ENCODE measurements at places on chromosomes 6 and 20. TPM values are rescaled to one million over a fixed set of nuclear protein-coding genes. Genes with fewer than 3 reads are reported as not detected.

DNA sequence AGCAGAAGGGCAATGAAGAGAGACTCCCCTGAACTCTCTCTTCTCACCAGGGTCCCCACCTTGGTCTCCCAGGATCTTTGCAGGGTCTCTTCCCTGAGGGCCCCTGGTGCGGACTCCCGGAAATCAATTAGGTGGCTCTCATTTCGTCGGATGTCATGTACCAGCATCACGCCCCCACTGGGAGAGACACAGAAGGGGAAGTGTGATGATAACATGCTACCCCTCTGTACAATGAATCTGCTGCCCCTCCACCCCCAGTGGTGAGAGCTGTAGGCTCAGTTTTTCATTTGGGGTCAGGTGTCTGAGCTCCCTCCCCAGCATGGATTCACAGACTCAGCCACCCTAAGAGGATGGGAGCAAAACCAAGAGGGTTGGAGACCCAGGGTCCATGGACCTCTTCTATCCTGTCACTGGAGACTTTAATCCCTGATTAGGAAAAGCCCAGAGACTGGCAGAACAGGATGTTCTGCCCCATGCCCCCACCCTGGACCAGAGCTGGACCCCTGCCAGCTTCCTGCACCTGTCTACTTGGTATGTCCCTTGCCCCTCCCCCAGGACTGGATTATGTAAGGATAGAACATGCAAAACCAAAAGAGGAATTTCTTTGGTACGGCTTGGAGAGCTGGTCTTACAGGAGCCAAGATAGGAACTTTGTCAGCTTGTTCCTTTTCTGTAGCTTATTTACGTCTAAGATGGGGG lies 11.1 kb downstream of the GGT7 start:
- ATAC-seq: no peak

DNA sequence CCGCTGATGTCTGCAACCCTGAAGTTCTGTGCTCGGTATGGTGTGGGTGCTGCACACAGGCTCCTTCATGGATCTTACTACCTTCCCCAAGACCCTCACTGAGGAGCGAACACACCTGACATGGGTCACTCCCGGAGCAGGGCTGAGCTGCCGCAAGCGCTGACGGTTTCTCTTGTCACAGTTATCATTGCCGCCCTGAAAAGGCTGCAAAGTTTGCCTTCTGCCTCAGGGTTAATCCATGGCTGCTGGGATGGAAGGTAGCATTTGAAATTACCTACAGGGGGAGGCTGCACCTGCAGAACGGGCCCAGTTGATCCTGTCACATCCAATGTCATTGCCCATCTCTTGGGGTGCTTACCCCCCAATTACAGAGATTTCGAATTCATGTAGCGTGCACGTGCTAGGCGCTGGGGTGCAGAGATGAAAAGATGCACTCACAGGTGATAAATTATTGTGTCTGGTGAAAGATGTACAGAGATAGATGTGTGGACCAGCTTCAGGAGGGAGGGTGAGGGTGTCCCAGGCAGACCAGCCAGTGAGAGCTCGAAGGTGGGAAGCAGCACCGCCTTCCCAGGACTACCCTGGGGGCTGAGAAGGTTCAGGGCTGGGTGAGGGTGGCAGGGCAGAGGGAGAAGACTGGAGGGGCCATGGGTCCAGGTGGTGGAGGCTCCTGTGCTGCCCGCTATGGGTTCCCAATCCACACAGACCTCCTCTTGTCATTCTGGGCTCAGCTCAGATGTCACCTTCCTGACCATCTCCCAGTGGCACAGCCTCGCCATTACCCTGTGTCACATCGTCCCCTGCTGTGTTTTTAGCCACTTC lies 120.1 kb downstream of the SYCP2 start:
- ATAC-seq: no peak

DNA sequence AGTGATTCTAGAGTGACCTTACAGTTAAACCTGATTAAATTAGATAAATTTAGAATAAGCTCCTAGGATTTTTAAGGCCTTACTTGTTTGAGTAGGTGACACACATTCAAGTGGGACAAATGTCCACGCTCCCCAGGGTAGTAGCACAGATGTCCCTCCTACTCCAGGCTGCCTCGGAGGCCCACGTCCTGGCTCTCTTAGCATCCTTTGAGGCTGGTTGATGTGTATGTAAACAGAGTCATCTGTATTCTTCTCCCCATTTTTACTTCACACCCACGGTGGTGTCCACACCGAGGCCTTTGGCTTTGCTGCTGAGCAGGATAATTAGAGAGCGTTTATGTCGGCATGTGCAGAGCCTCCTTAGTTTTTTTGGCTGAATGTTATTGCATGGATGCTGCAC lies 15.8 kb downstream of the ENTPD6 start:
- no peak for ATAC-seq

- peak; percentile 35 for ATAC-seq
Measured at GRCh38 chr6:33213166-33213988, 5.1 kb downstream of the RING1 start.

PDE7B gene
- 3.6 TPM for total RNA-seq

DNA sequence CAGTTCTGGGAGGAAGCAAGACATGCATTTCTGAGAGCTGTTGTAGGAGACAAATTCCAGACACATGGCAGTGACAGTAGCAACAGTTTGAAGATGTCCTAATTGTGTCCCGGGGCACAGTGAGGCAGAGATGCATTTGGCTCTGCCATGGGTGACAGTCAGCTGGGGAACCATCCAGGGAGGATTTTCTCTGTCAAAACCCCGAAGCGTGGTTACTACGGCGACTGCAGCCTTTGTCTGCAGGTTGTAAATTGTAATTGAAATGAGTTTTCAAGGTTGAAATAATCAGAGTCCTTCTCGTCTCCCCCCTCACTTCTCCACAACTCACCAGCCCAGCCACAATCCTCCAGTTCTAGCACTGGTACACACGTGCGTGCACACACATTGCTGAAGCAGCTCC lies 100.1 kb downstream of the GRM4 start:
- no peak for ATAC-seq

GRCh38 chr6:144202879-144203468 lies 52.7 kb downstream of the STX11 start:
- ATAC-seq: no peak

NCOA7 gene
- 24.8 TPM for total RNA-seq

DNA sequence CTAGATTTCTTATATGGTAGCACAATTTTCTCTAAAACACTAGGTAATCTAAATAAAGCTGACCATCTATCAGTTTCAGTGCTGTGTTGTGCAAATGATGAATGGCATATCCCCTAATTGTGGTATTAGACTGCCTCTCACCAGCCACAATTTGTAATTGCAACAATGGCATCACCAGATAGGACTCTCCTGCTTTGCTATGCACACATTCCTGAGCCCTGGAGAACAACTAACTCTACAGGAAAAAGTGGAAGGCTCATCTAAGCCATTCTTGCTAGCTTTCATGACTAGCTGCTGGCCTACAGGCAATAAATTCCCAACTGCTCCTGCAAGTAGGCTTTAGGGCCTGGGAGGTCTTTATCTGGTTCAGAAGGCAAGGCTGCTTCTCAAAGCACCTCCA lies 974.1 kb downstream of the EYS start:
- ATAC-seq: no peak

GRCh38 chr6:139313784-139314545 lies 22.2 kb upstream of the TXLNB start:
- no peak for ATAC-seq

GRCh38 chr20:48790473-48791003 lies 37.3 kb downstream of the PREX1 start:
- no peak for ATAC-seq

RIMS4 gene
- 4.6 TPM for total RNA-seq

GRCh38 chr6:113805173-113805790 lies 51.9 kb upstream of the MARCKS start:
- no peak for ATAC-seq

PSORS1C2 gene
- not detected for total RNA-seq

GRCh38 chr6:134111062-134111677 lies 58.7 kb upstream of the SLC2A12 start:
- no peak for ATAC-seq

GRCh38 chr20:46705378-46705729 lies 4.1 kb upstream of the SLC2A10 start:
- ATAC-seq: peak; percentile 83

NSFL1C gene
- total RNA-seq: 64.1 TPM

FBXO30 gene
- 47.7 TPM for total RNA-seq

TMEM74B gene
- total RNA-seq: not detected

DNA sequence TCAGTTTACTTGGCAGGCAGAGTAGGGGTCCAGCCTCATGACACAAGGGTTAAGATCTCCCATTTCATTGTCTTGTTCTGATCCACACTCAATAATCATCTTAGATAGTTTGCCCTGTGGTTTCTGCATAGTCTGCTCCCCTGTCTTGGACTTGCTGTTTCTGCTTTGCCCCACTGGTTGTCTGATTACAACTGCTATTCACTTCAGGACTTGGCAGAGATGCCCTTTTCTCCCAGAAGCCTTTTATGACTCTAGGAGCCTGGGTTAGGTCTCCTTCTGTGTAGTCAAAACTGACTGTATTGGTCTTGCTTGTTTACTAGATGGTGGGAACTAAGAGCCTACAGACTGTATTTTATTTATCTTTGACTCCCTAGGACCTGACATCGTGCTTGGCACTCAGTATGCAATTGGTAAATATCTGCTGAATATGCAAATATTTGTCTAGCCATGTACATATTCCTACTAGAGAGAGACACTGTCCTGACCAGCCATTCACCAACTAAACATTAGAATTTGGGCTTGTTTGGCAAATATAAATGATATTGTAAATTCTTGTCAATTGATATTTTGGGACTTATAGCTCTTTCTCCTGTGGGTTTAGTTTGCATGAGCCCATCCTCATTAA lies 165.9 kb upstream of the KCNK16 start:
- no peak for ATAC-seq

DNA sequence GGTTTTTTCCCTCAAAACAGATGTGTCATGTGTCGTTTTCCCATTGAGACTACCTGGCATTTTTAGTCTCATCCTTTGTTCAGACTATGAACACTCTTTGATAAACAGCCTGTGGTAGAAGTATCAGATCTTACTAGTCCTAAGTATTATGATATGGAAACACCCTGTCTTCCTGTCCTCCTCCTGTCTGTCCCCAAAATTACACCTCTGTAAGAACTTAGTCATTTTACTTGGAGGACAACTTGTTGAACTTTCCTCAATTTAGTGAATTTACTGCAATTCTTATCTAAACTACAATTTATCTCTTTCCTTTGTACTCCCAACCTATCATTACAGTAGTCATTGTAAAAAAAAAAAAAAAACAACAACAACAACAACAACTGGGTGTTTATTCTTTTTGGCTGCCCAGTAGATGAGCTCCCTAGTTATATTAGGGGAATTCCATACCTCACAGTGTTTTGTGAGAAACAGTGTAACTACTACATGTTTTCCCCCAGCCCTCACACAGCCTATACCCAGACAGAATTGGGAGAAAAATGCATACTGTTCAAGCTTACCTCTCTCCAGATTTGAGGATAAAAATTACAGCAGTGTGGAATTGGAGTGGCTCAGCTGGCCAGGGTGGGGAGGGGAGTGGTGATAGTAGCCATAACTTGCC lies 18.5 kb upstream of the ERVFRD-1 start:
- no peak for ATAC-seq

GRCh38 chr6:166657531-166657930 lies 30.5 kb upstream of the RPS6KA2 start:
- no peak for ATAC-seq

HSPA1L gene
- total RNA-seq: 2.2 TPM

DNA sequence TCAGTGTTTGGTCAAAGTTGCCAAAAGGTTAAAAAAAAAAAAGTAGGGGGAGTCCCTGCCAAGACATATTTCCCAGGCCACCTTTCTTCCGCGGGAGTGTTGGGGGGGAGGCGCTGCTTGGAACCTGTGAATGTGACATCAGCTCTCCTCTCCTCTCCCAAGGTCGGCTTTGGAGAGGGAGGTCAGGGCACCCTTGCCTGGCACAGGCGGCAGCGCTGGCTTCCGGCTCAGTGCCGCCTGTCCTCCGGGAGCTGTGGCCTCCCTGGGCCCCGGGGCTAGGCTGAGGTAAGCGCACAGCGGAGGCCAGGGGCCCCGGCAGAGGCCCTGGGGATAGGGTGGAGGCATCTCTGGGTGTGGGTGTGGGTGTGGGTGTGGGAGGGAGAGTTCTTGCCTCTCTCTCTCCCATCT lies 1.9 kb upstream of the EDN1 start:
- ATAC-seq: no peak

DNA sequence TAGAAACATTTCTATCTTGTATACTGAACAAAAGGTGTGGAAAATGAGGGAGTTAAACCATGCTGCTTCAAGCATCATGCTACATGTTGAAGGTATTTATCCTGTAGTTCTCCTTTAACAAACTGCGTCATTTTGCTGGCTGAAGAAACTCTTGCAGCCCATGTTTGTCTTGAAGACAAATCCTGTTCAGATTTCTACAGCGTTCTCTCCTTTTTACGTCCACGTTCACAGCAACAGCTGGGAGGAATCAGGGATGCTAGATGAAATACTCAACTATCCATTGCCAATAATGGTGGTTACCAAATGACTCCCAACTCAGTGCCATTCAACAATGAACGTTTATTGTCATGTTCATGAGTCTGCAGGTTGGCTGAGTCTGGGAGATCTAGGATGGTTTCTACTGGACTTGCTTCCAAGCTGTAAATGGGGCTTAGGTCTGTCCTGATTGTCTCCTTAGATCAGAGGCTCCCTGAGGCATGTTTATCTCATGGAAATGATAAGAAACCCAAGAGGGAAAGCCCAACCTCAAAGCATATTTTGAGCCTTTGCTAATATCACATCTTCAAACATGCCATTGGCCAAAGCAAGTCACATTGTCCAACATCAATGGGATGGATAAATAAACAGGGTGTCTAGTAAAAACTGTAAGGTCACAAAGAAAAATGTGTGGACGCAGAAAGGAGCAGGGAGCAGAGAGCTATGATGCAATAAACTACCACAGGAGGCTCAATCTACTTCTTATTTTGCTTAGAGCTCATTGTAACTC lies 2.7 kb upstream of the PLCB1 start:
- ATAC-seq: no peak

HMGN3 gene
- total RNA-seq: 50.5 TPM

DNA sequence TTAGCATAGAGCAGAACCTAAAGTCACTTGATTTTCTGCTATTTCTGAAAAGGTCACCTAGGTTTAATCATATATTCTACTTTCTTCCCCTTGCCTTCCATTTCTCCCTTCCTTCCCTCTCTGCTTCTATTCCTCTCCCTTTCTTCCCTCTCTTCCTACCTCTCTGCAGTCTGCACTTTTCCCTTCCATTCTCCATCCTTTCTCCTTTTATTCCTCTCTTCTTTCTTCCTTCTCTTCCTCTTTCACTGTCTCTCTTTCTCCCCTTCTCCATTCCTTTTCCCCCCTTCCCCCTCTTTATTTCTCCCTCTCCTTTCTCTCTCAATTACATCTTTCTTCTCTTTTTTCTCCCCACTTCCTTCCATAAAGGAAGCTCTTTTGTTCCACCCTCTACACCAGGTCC lies 1049.8 kb upstream of the FLRT3 start:
- ATAC-seq: no peak

PDYN gene
- total RNA-seq: not detected

GRCh38 chr6:81901551-81901966 lies 149.1 kb upstream of the TENT5A start:
- no peak for ATAC-seq

- peak; percentile 51 for ATAC-seq
Measured at GRCh38 chr6:30219244-30219643, 6.0 kb upstream of the TRIM26 start.

GRCh38 chr6:47262231-47262630 lies 47.5 kb downstream of the TNFRSF21 start:
- ATAC-seq: no peak
